H1 (cell line): ENCODE measurements at places on chromosomes 6 and 20. TPM values are rescaled to one million over a fixed set of nuclear protein-coding genes. Genes with fewer than 3 reads are reported as not detected.

GRCh38 chr6:11414176-11414963 lies 123.2 kb upstream of the TMEM170B start:
- H3K4me1 ChIP-seq = no peaks in the 10 kb centered on the region
- no peak overlapping the region for H3K4me3 ChIP-seq
- H3K27me3 ChIP-seq = no peaks in the 10 kb centered on the region
- no peak for DNase-seq

DNA sequence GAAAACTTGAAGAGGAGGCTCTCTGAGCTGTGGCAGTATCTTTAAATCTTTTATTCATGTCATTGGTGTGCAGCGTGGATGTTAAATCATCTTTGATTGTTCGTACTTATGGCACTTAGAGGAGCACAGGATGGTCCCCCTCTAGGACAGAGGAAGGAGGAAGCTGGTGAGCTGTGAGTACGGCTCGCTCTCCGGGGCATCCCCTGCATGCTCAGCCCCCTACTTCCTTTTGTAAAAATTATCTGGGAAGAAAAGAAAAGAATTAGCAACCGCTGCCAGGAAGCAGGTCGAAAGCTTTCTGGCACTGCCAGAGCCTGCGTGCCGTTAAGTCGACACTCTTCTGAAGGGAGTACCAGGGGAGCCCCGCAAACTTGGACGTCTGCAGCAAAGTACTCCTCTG lies 158.5 kb downstream of the SYNDIG1 start:
- H3K27me3 ChIP-seq = no peaks in the 10 kb centered on the region
- H3K4me1 ChIP-seq = no peaks in the 10 kb centered on the region
- H3K36me3 ChIP-seq = no peaks in the 10 kb centered on the region
- no peak overlapping the region for H3K4me3 ChIP-seq
- H3K27ac ChIP-seq = no peak overlapping the region
- DNase-seq = no peak

The RBPJL gene
- 0.67 and 0.73 TPM in 2 replicates for total RNA-seq

GRCh38 chr6:102407886-102408741 lies 1014.6 kb downstream of the GRIK2 start:
- H3K4me1 ChIP-seq = no peaks in the 10 kb centered on the region
- H3K27ac ChIP-seq = no peak overlapping the region
- H3K36me3 ChIP-seq = no peaks in the 10 kb centered on the region
- DNase-seq = no peak

- no peak overlapping the region for H3K4me3 ChIP-seq
- H3K27ac ChIP-seq = no peak overlapping the region
- no peaks in the 10 kb centered on the region for H3K4me1 ChIP-seq
- DNase-seq = no peak
- H3K36me3 ChIP-seq = no peaks in the 10 kb centered on the region
Measured at GRCh38 chr6:100613656-100614055, 148.9 kb upstream of the SIM1 start.

The FOXF2 gene
- not detected in 2 replicates for total RNA-seq

- H3K27me3 ChIP-seq = no peaks in the 10 kb centered on the region
- H3K36me3 ChIP-seq = no peaks in the 10 kb centered on the region
- H3K27ac ChIP-seq = no peak overlapping the region
- DNase-seq = no peak
- no peaks in the 10 kb centered on the region for H3K4me1 ChIP-seq
- H3K4me3 ChIP-seq = no peak overlapping the region
Measured at GRCh38 chr20:20327746-20328145, 40.2 kb upstream of the INSM1 start.

- DNase-seq = no peak
- H3K36me3 ChIP-seq = no peaks in the 10 kb centered on the region
- H3K27ac ChIP-seq = no peak overlapping the region
- H3K27me3 ChIP-seq = no peaks in the 10 kb centered on the region
- no peak overlapping the region for H3K4me3 ChIP-seq
- peaks cover 3% of the 10 kb centered on the region; the same call in 1 of the 2 replicates for H3K4me1 ChIP-seq
Measured at GRCh38 chr6:82251942-82252341, 4.4 kb upstream of the IBTK start.

DNA sequence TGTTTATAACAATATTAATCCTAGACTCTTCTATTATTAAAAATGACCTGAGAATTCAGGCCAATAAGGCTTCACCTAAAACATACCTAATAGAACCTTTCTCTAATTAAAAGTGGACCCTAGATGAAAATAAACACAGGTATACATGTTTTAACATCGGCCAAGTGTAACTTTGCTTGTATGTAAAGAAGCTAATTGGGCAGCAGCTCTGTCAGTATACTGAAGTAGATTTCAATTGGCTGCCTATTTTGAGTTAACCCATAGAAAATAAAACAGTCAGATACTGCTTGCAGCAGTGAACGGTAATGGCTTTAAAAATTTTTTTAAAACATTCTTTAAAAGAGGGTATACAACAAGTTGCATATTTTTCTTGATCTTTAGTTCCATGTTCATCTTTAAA lies 67.3 kb downstream of the PDSS2 start:
- peaks cover 4% of the 10 kb centered on the region; the same call in 1 of the 2 replicates for H3K36me3 ChIP-seq
- no peak overlapping the region for H3K4me3 ChIP-seq
- no peak for DNase-seq
- H3K4me1 ChIP-seq = no peaks in the 10 kb centered on the region
- H3K27ac ChIP-seq = no peak overlapping the region

- H3K27ac ChIP-seq = peak overlapping the region; percentile 96
- peak; percentile 84 for DNase-seq
- peaks cover 29% of the 10 kb centered on the region for H3K36me3 ChIP-seq
- no peaks in the 10 kb centered on the region for H3K27me3 ChIP-seq
- H3K4me3 ChIP-seq = peak overlapping the region; percentile 94
Measured at GRCh38 chr6:52284131-52284459, 447 bp downstream of the MCM3 start.

DNA sequence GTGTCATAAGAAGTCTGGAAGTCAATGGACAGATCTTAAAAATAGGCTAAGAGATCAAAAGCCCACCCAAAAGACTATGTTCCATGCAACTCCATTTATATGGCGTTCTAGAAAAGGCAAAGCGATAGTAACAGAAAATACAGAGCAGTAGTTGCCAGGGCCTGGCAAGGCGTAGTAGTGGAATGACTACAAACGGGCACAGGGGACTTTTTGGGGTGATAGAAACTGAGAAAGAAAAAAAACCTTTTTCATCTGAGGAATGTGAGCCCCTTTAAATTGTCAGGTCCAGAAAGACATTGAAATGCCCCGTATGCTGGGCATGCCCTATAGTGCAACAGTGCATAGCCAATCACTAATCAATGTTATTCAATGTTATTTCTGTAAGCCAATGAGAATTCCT lies 47.2 kb upstream of the FAM50B start:
- H3K27me3 ChIP-seq = no peaks in the 10 kb centered on the region; the same call in 1 of the 2 replicates
- no peaks in the 10 kb centered on the region for H3K36me3 ChIP-seq
- no peak for DNase-seq
- no peaks in the 10 kb centered on the region; the same call in 1 of the 2 replicates for H3K4me1 ChIP-seq
- H3K4me3 ChIP-seq = no peak overlapping the region

GRCh38 chr20:17867131-17867925 lies 101.3 kb downstream of the SNX5 start:
- H3K36me3 ChIP-seq = no peaks in the 10 kb centered on the region
- H3K27me3 ChIP-seq = no peaks in the 10 kb centered on the region
- no peak for DNase-seq
- no peak overlapping the region for H3K4me3 ChIP-seq
- H3K4me1 ChIP-seq = peaks cover 13% of the 10 kb centered on the region
- H3K27ac ChIP-seq = no peak overlapping the region

The NOX3 gene
- not detected in 2 replicates for total RNA-seq

The CCM2L gene
- total RNA-seq = 5.5 and 6.0 TPM in 2 replicates

GRCh38 chr6:41997456-41997855 lies 52.9 kb upstream of the TAF8 start:
- no peak overlapping the region for H3K27ac ChIP-seq
- H3K27me3 ChIP-seq = no peaks in the 10 kb centered on the region
- H3K4me3 ChIP-seq = no peak overlapping the region

The HLA-DQB2 gene
- not detected in 2 replicates for total RNA-seq

GRCh38 chr6:130966344-130966980 lies 96.6 kb downstream of the EPB41L2 start:
- H3K4me1 ChIP-seq = no peaks in the 10 kb centered on the region
- H3K36me3 ChIP-seq = no peaks in the 10 kb centered on the region
- no peak overlapping the region for H3K4me3 ChIP-seq
- no peak for DNase-seq

DNA sequence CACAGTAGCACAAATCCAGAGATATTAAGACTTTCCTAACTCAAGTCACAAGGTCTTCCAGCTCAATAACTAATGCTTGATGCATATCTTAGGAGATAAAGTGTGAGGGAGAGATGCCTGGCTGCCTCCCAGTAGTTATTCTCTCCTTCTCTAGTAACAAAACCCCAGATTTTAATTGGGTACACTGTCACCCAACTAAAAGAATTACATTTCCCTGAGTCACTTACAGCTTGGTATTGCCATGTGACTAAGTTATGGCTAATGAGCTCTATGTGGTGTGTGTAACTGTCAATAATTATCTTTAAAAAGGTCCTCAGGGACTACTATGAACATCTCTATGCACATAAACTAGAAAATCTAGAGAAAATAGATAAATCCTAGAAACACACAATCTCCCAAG lies 32.0 kb downstream of the KIF6 start:
- DNase-seq = no peak
- H3K4me3 ChIP-seq = no peak overlapping the region
- no peaks in the 10 kb centered on the region for H3K36me3 ChIP-seq
- H3K4me1 ChIP-seq = no peaks in the 10 kb centered on the region
- no peak overlapping the region for H3K27ac ChIP-seq
- no peaks in the 10 kb centered on the region for H3K27me3 ChIP-seq

The ARMH2 gene
- total RNA-seq = not detected in 2 replicates

- no peak for DNase-seq
- no peaks in the 10 kb centered on the region for H3K4me1 ChIP-seq
- H3K27me3 ChIP-seq = no peaks in the 10 kb centered on the region
- H3K36me3 ChIP-seq = no peaks in the 10 kb centered on the region
Measured at GRCh38 chr6:156449128-156449527, 328.1 kb upstream of the ARID1B start.

The DSTN gene
- total RNA-seq = 208 TPM in 2 replicates

The CYP39A1 gene
- total RNA-seq = 2.4 and 2.5 TPM in 2 replicates

DNA sequence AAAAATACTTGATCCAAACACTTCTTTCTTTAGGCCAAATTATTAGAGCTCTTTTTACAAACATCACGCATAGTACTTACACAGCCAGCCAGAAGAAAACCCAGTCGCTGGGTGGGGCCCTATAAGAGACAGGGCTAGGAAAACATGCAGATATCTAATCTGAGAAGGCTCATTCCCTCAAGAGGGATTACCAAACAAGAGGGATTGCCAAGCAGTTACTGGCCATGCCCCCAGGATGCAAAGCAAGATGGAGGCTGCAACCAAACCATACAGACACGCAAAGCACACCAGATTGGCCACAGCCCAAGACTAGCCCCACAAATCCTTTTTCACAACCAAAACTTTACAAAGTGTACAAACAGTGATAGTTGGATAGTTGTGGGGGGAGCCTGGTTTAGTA lies 1235.4 kb upstream of the GJE1 start:
- no peak overlapping the region for H3K27ac ChIP-seq
- no peaks in the 10 kb centered on the region for H3K4me1 ChIP-seq
- no peak overlapping the region for H3K4me3 ChIP-seq
- H3K36me3 ChIP-seq = peaks cover 3% of the 10 kb centered on the region; the same call in 1 of the 2 replicates
- H3K27me3 ChIP-seq = no peaks in the 10 kb centered on the region
- DNase-seq = no peak

The BMP5 gene
- not detected in 2 replicates for total RNA-seq

DNA sequence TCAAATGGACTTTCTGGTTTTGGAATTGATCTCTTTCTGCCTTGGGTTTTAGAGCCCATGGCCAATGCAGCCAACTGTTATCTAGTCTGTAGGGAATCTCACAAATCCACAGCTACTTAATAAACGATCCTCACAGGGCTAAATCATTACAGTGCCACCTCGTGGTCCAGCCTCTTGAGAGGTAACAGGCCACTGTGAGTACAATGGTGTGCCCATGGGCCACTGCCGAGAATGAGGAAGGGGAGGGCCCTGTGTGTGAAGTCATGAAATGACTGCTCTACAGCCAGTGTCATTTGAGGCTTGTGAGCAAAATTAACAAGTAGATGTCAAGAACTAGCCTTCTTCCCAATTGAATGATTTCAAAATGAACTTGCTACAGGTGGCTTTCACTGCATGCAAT lies 54.3 kb upstream of the GMPR start:
- H3K4me1 ChIP-seq = no peaks in the 10 kb centered on the region
- DNase-seq = no peak
- H3K4me3 ChIP-seq = no peak overlapping the region

- no peak overlapping the region for H3K4me3 ChIP-seq
- H3K27ac ChIP-seq = no peak overlapping the region
- no peaks in the 10 kb centered on the region for H3K4me1 ChIP-seq
Measured at GRCh38 chr6:109769213-109769612, 78.1 kb downstream of the FIG4 start.

- no peak overlapping the region for H3K27ac ChIP-seq
- H3K4me1 ChIP-seq = no peaks in the 10 kb centered on the region
- no peak overlapping the region for H3K4me3 ChIP-seq
Measured at GRCh38 chr6:16505711-16506357, 255.4 kb downstream of the ATXN1 start.

GRCh38 chr20:54088430-54088829 lies 18.0 kb upstream of the BCAS1 start:
- no peaks in the 10 kb centered on the region for H3K36me3 ChIP-seq
- no peak overlapping the region for H3K4me3 ChIP-seq
- no peak overlapping the region for H3K27ac ChIP-seq
- no peak for DNase-seq
- no peaks in the 10 kb centered on the region for H3K27me3 ChIP-seq
- no peaks in the 10 kb centered on the region for H3K4me1 ChIP-seq

The OTOR gene
- not detected in 2 replicates for total RNA-seq

The ALDH8A1 gene
- 0.28 TPM in 1 of 2 replicates, not detected in the other for total RNA-seq

GRCh38 chr6:140779991-140780596 lies 1352.6 kb upstream of the GJE1 start:
- H3K27me3 ChIP-seq = no peaks in the 10 kb centered on the region
- no peak overlapping the region for H3K4me3 ChIP-seq
- no peaks in the 10 kb centered on the region for H3K4me1 ChIP-seq
- H3K36me3 ChIP-seq = no peaks in the 10 kb centered on the region
- H3K27ac ChIP-seq = no peak overlapping the region
- DNase-seq = no peak

The NCOA7 gene
- 10.3 and 10.7 TPM in 2 replicates for total RNA-seq

GRCh38 chr6:123168892-123169773 lies 173.1 kb downstream of the CLVS2 start:
- no peak overlapping the region for H3K27ac ChIP-seq
- no peaks in the 10 kb centered on the region for H3K27me3 ChIP-seq
- H3K36me3 ChIP-seq = no peaks in the 10 kb centered on the region
- no peaks in the 10 kb centered on the region for H3K4me1 ChIP-seq
- no peak for DNase-seq

DNA sequence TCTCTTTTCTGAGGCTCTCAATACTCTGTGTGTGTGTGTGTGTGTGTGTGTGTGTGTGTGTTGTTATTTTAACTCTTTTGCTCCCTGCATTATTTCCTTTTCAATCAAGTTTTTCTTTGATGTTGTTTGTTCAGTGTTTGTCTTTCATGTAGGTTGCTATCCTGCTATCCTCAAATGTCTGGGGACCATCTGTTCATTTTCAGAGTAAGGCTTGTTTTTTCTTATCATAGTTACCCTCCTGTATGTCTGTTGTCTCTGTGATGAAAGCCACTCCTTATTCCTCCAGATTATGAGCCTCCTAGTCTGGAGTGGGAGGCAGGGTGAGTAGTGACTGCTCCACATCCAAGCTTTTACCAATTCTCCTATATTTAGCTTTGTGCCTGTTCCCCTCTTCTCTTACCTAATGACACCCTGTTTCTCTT lies 9.2 kb downstream of the ENPP3 start:
- no peaks in the 10 kb centered on the region for H3K27me3 ChIP-seq
- no peaks in the 10 kb centered on the region for H3K4me1 ChIP-seq
- H3K4me3 ChIP-seq = no peak overlapping the region
- DNase-seq = no peak
- no peaks in the 10 kb centered on the region for H3K36me3 ChIP-seq

- H3K27me3 ChIP-seq = no peaks in the 10 kb centered on the region
- H3K27ac ChIP-seq = no peak overlapping the region
- H3K4me1 ChIP-seq = no peaks in the 10 kb centered on the region
- DNase-seq = no peak
- no peak overlapping the region for H3K4me3 ChIP-seq
Measured at GRCh38 chr6:3701631-3702030, 49.9 kb downstream of the PXDC1 start.
